HFFc6 (cell line): ENCODE measurements at places on chromosomes 16 and 17. TPM values are rescaled to one million over a fixed set of nuclear protein-coding genes. Genes with fewer than 3 reads are reported as not detected.

GRCh38 chr17:5753421-5753820 lies 169.1 kb upstream of the NLRP1 start:
- DNase-seq = no peak

GRCh38 chr17:59165933-59166342 lies 10.4 kb downstream of the PRR11 start:
- peak; percentile 40 for DNase-seq

GRCh38 chr17:53919356-53919755 lies 96.6 kb downstream of the KIF2B start:
- DNase-seq = no peak

DNA sequence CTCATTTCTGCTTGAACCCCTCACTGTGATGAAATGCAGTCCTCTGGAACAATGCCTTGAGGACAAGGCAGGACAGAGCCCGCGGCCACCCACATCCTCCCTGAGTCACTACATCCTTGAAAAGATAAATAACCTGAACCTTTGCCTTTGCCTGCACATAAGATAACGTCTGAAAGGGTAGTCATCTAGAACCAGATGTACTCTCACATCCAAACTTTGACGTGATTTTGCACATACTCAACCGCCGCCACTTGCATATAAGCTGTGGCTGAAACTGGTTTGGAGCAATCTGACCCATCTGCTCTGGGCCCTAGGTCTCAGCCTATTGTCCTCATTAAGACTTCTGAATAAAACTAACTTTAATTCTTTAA lies 252.1 kb downstream of the PHKB start:
- peak; percentile 72 for DNase-seq

- DNase-seq = no peak
These were observed 62.4 kb upstream of the MTMR4 start for GRCh38 chr17:58576679-58577367.

- no peak for DNase-seq
These were observed 4.6 kb downstream of the ACE start for GRCh38 chr17:63481488-63481870.

- DNase-seq = no peak
These were observed 15.7 kb downstream of the FAM117A start for GRCh38 chr17:49748223-49748622.

GRCh38 chr16:17829811-17830210 lies 359.1 kb upstream of the XYLT1 start:
- DNase-seq = no peak

DNA sequence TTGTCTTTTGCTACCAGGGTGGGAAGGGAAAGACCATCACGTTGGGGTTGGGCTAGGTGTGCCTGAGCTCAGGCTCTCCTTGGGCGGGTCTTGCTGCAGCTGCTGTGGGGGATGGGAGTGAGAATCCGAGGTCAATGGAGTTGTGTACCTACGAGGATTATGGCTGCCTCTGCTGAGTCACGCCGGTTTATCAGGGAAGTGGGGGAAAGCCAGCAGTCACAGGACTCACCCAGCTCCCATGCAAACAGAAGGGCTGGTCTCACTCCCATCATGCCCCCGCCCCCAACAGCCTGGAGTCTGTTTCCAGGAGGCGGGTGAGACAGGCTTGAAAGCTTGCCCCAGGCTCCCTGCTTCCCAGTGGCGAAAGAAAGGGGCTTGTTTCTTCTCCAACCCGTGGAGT lies 1259.0 kb upstream of the GOT2 start:
- no peak for DNase-seq

- no peak for DNase-seq
These were observed 51.2 kb upstream of the NKD1 start for GRCh38 chr16:50496990-50497389.

- DNase-seq = no peak
These were observed 129.6 kb upstream of the LHX1 start for GRCh38 chr17:36807496-36808179.

DNA sequence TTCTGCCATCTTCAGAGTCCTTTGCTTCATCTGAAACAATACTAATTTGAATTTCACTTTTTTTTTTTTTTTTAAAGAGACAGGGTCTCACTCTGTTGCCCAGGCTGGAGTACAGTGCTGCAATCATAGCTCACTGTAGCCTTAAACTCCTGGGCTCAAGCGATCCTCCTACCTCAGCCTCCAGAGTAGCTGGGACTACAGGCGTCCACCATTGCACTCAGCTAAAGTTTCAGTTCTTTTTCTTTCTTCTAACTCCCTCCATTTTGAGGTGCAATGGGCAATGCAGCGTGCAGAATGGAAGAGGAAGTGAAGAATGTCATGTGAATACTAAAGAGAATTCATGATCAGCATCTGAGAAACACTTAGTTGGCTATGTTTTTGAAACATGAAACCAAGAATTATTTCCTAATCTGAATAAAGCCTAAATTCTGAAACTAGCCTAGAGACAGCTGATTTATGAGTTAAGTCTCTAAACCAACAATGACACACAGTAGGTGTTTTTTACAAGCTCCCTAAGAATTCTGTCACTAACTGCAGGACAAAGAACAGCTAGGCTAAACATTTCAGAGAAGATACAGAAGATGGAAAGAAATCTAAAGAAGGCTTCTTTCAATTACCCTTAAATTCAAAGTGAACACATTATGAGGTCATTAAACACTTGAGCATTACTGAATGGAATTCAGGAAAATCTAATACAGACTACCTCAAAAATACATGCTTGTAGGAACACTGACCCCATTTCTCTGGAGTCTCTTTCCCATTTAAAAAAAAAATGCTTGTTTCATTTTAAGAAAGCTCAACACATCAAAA lies 21.0 kb downstream of the SNN start:
- no peak for DNase-seq

DNA sequence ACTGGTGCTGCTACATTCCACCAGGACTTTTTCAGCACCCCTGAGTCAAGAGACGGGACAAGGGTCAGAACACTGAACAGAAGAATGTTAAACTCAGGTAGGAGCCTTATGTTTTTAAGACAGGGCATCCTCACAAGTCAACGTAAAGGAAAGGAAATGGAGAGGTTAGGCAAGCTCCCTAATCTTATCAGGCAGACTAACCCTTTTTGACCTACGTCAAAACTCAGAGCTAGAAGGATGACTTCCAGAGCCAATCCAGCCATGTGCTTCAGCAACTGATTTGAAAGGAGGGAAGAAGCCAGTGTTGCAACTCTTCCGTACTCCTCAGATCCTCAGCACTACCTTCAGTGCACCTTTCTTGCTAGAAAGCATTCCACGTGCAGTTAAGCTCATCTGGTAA lies 46.8 kb downstream of the REXO5 start:
- DNase-seq = no peak

DNA sequence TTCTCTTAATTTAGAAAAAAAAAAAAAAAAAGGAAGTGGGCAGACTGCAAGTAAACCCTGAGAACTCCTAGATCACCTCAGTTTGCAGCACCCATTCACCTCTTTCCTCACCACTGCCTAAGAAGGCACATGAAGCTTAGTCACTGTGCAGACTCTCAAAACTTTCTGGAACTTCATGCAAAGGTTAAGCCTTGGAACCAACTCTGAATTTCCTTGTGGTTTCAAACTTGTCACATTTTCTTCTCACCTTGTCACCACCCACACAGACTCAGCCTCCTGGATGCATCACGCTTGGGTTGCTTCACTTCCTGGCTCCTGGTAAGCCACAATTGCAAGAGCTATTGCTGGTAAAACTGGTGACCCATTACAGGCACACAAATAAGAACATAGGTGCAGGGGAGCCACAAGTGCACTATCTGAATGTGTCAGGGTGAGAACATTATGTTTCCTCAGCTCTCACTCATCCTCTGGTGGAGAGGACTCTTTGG lies 15.0 kb upstream of the CPD start:
- peak; percentile 81 for DNase-seq

DNA sequence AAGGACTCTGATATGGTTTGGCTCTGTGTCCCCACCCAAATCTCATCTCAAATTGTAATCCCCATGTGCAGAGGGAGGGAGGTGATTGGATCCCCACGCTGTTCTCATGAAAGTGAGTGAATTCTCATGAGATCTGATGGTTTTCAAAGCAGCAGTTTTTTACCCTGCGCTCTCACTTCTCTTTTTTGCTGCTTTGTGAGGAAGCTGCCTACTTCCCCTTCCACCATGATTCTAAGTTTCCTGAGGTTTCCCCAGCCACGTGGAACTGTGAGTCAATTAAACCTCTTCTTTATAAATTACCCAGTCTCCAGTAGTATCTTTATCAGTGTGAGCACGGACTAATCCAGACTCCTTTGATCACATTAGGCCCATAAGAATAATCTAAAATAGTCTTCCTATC lies 719.7 kb upstream of the CDH8 start:
- DNase-seq = no peak

GRCh38 chr17:68600067-68600930 lies 868 bp downstream of the FAM20A start:
- DNase-seq = no peak

GRCh38 chr16:80203821-80204220 lies 337.0 kb upstream of the DYNLRB2 start:
- no peak for DNase-seq

DNA sequence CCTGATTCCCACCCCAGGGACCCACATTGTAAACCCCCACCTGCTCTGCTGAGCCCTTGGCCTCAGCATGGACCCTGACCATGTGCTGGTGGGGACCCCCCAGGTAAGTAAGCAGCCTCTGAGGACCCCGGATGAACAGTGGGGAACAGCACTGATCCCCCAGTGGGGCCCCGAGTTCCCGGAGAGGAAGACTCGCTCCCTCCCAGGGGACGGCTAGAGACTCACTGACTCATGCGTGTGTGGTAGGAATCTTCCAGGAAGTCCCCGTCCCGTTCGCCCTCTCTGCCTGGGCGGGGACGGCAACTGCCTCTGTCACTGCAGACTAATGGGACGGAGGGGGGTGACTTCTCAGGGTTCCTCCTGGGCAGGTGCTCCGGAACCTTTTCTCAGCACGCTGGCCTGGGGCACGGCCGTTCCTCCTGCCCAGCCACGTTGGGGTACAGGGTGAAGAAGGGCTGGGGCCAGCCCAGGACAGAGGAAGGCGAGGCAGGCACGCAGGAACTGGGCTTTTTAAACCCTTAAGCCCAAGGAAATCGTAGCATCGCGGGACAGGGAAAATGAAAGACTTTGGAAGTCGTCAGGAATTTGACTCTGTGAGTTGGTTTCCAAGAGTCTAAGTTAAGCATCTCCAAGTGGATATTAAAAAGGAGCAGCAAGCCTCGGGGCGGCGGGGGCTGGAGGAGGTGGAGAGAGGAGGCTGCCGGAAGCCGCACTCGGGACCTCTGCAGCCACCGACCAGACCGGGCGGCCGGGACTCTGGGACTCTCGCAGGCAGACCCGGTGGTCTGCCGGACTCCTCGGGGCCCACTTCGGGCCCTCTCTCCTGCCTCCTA lies 178.7 kb downstream of the SEC14L1 start:
- peak; percentile 88 for DNase-seq

- DNase-seq = peak; percentile 15
These were observed 29.4 kb upstream of the SLC38A8 start for GRCh38 chr16:84072014-84072413.

- DNase-seq = no peak
These were observed 7.3 kb downstream of the CASKIN2 start for GRCh38 chr17:75507733-75508719.

DNA sequence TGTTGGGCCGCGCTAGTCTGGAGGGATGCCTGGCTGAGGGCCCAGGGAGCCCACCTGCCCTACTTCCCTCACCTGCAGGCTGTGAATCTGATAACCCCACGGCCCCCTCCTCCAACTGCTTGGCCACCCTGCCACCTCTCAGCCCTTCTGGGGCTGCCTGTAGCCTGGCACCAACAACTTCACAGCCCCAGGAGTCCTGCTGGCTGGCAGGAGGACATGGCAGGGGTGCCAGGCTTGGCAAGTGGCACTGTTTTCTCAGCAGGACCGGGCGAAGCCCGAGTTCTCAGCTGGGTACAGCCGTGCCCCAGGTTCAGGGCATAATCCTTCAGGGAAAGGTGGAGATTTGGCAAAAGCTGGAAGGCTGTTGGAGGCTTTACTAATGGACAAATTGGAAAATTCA lies 129.6 kb downstream of the CMIP start:
- DNase-seq = no peak

- no peak for DNase-seq
These were observed 74.5 kb downstream of the RPGRIP1L start for GRCh38 chr16:53629151-53629550.

- DNase-seq = no peak
These were observed 1.7 kb upstream of the SGCA start for GRCh38 chr17:50163843-50164696.

DNA sequence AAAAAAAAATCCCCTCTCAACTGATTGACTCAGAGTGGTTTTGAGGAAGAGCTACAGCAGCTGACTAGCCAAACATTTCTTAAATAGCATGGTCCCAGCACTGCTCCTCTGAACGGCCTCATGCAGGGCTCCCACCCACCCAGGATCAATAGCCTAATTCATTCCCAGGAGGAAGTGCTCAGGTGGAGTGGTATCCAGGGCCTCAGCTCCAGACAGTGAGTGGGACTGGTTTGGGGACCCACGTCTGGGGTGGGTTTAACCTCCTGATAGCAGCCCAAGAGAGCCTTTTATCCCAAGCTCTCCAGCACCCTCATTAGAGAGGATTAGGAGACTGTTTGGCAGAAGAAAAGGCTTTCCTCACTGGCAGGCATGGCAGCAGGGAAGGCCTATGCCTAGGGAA lies 68.5 kb upstream of the CDH5 start:
- DNase-seq = no peak

GRCh38 chr16:81831722-81832126 lies 52.6 kb downstream of the PLCG2 start:
- DNase-seq = no peak

DNA sequence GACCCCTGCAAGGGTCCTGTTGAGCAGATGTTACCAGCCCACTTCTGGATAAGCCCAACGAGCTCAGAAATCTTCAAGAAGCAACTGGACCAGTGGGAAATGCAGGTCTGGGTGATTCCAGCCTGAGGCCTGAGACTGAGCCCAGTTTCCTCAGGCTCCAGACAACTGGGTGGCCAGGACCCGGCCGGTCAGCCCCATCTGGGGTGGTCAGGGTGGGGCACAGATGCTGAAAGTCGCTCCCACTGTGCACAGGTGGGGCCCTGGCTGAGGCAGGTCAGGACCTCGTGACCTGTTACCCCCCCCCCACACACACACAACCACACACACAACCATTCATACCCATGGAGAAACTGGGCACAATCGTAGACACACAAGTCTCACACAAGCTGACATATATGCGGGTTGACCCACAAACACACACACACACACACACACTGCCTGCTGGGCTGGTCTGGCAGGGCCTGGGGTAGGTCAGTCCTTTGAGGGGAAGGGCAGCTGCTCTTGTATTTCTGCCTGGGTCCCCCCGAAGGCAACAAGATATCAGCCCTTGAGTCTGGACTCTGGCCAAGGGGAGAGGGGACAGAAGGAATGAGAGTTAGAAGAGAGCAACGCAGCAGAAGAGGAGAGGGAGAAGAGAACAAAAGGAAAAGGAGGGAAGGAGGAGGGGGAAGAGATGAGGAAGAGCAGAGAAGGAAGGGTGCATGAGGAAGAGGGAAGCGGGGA lies 99.0 kb upstream of the CDH5 start:
- no peak for DNase-seq

Gene TSPOAP1
- 0.42 and 1.5 TPM in 2 replicates for total RNA-seq

Gene TMC7
- 0.35 to 1.1 TPM (median 0.56 TPM) in 3 replicates for total RNA-seq

Gene HEATR9
- not detected in 3 replicates for total RNA-seq

Gene HBA1
- total RNA-seq = not detected in 3 replicates

Gene PDILT
- not detected in 3 replicates for total RNA-seq

Gene G6PC3
- 102 to 123 TPM (median 106 TPM) in 3 replicates for total RNA-seq

Gene NOTUM
- 0.10 TPM in 1 of 3 replicates, not detected in the others for total RNA-seq

Gene PPP1R1B
- not detected in 3 replicates for total RNA-seq

Gene MAFG
- total RNA-seq = 16.5 to 20.1 TPM (median 18.0 TPM) in 3 replicates

Gene ABCC12
- not detected in 3 replicates for total RNA-seq

Gene TP53TG3F
- total RNA-seq = not detected in 3 replicates

Gene WDR81
- total RNA-seq = 14.2 to 15.3 TPM (median 15.3 TPM) in 3 replicates

Gene NKD1
- not detected in 3 replicates for total RNA-seq

Gene KRTAP4-9
- total RNA-seq = 0.26 to 0.90 TPM (median 0.53 TPM) in 3 replicates
